Hematopoietic multipotent progenitor cell treated with erythropoietin and hydrocortisone succinate and interleukin-3 and kit ligand, for 8 days (in vitro differentiated cells): ENCODE measurements at places on chromosomes 2 and 18.

GRCh38 chr2:150572194-150572766 lies 84.8 kb upstream of the RND3 start:
- DNase-seq: no peak

DNA sequence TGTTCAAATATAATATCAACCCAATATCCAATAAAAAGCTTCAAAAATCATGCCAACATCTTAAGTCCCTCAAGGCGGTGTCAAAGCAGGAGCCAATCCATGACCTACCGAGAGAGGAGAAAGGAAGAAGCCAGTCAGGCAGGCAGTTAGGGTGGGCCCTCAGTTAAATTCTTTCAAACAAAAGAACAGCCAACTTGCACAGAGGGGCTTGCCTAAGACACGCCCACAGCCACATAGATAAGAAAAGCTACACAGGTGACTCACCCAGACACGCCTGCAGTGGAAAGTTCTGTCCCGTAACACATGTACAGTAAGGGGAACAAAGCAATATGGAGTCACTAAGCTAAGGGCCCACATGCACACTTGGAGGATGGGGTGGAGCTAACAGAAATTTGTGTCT lies 61.3 kb downstream of the SP110 start:
- DNase-seq: peak; percentile 20

- DNase-seq: peak; percentile 58
Observed at GRCh38 chr18:21897811-21898210, 157.2 kb downstream of the MIB1 start.

GRCh38 chr18:27599202-27599829 lies 414.2 kb upstream of the CHST9 start:
- DNase-seq: peak; percentile 45

DNA sequence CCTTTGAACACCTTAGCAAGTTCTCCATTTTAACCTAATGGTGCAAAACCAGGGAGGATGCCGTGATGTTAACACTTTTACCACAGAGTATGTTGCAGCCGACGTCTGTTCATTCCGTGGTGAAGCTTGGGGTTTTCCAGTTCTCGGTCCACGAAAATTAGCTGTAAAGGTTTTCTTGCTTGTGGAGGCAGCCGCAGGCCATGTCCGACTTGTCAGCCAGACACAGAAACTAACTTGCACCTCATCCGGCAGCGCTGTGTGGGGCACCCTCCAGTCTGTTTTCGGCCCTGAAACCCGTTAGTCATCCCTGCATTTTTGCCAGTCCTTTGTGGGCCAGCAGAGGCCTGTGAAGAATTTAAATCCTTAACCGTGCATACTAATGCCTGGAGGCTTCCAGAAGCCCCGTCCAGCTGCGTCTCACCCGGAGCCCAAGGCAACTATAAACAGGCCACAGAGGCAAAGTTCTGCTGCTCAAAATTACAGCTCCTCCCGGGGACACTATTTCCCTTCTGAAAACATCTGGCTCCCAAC lies 70.6 kb downstream of the SH3YL1 start:
- DNase-seq: no peak

DNA sequence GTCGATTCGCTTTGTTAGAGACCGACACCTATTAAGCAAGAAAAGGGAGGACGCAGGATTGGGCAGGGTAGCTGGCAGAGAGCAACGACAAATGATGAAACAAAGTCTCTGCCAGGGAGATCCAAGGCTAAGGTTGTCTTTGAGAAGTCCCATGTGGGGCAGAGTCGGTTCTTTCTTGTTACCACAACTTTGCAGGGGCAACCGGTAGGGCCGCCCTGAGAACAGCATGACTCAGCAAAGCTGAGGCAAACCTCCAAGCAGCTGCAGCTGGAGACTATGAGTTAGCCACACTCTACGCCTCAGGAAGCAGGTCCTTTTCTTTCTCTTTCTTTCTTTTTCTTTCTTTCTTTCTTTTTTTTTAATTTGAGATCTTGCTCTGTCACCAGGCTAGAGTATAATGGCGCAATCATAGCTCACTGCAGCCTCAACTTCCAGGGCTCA lies 452.3 kb upstream of the ID2 start:
- peak; percentile 90 for DNase-seq

DNA sequence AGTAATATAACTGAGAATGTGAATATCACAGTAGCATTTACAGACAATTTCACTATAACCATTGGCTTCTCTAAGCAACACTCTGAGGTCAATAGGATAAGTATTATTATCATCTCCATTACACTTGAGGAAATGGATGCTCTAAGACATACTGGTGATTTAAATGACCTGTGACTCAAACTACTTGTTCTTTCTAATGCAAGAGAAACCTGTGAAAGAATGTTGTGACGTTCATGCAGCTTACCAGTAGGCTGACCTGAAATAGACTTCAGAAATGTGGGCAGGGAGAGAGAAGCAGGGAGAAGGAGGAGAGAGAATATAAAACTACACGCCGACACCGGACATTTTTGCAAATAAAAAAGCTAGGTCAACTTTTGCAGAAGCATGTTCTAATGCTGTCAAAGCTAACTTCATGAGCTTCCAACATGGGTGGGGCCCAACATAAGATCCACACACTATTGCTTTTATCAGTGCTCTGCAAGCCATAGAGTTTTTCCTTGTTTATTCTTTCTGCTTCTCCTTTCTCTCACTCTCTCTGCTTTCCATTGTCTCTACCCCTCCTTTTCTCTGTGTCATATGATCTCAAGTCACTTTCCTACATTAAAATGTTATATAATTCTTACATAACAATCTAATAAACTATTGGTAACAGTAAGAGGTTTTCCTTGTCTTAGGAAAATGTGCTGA lies 217.6 kb upstream of the FN1 start:
- DNase-seq: peak; percentile 4

GRCh38 chr18:61735564-61736102 lies 157.2 kb downstream of the RNF152 start:
- no peak for DNase-seq

- no peak for DNase-seq
Observed at GRCh38 chr2:174779361-174779928, 15.2 kb upstream of the CHRNA1 start.

GRCh38 chr2:38720613-38721241 lies 30.4 kb downstream of the SRSF7 start:
- peak; percentile 83 for DNase-seq

GRCh38 chr2:217127744-217128143 lies 267.9 kb upstream of the TNP1 start:
- no peak for DNase-seq

DNA sequence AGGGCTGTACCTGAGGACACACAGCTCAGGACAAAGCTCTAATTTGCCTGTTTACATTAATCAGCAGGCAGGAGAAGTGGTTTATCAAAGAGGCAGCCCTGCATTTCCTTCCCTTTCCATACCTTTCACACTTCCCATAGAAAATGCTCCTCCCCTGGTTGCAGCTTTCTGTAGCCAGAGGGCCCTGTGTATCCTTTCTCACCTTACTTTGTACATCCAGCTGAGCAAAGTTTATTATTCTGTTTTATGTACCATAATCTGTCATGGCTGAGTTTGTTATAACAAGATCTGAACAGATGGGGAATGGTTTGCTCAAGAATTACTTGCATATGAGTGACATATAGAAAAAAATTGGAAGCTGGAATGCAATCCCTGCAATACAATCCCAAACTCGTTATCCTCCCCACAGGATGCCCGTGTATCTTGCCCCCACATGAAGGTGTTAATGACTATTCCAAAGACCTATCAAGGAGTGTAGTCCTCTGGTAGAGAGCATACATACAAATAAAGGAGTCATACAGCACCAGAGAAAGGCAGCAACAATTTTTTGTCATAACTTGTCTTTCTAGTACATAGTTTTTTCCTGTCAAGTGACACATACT lies 1025.8 kb upstream of the KLHL29 start:
- DNase-seq: no peak

GRCh38 chr2:17822445-17823117 lies 6.3 kb downstream of the MSGN1 start:
- no peak for DNase-seq

DNA sequence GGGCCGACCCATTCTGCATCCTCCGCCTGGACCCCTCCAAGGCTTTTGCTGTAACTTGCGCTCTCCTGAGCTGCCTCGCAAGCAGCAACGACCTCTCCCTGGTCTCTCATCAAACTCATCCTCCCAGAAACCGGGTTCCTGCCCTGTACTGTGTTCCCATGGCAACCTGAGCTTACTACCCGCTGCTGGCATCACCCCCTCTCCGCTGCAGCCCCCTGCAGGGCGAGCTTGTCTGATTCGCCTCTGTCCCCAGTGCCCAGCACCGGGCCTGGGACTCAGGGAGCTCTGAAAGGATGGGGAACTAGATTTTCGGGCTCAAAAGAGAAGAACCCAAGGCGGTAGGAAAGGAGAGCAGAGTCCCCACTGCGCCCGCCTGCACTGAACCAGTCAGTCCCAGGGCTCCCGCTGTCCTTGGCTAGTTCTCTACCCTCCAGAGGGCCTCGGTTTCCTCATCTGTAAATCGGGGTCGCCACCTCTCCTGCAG lies 463 bp downstream of the HS1BP3 start:
- peak; percentile 33 for DNase-seq

DNA sequence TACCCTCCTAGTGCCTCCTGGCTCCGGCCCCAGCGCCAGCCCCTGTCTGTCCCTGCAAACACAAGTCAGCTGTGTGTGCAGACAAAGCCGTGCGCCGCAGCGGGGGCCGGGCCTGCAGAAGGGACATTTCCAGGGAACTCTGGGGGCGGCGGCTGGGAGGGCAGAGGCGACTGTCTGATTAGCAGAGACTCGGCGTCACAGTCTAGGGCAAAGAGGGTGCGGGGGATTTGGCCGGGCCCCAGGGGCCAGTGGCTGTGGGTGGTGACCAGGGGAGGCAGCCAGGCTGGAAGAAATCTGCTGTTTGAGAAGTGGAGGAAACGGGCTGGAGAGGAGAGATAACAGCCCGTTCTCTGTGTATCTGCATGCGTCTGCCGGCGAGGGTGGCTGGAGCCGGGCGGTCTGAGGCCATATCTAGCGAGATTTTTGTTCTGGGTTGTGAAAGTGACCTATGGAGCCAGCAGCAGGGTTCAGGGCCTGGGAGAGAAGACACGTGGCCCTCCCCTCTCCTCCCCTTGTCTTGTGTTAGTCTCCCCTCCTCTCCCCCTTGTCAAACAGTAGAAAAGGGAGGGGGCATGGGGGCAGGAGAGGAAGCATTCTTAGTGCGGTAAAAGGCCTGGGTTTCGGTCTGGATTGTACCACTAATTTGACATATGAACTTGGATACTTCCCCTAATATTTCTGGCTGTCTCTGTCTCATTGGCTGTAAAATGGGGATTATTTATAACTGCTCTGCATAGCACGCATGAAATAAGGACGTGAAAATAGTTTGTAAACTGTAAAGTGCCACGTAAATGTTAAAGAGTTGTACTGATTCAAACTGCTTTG lies 169.4 kb downstream of the SMAD7 start:
- DNase-seq: peak; percentile 96

DNA sequence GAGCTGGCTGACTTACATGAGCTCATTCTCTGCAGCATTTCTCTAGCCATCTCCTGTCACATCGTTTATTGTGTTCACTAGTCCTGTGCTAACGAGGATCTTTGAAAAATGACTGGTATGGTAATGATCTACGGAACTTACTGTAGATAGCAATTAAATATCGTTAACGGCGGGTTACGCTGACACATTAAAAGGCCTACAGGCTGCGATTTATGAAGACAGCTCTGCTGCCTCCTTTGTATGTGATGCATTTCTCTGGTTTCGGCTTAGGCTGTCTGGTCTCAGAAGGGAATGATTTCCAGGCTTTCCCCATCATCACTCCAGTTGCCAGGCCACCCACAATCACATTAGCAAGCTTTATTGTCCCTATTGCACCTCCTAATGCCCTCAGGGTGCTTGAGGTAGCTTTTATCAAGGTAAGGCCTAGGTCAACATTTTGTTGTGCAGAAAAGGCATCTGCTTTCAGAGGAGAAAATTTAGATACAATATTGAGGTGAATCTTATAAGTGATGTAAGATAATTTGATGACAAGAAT lies 284.4 kb downstream of the SOX11 start:
- DNase-seq: no peak

- peak; percentile 60 for DNase-seq
Observed at GRCh38 chr2:118221536-118222272, 133.4 kb downstream of the INSIG2 start.

- no peak for DNase-seq
Observed at GRCh38 chr2:239725551-239725890, 299.6 kb downstream of the NDUFA10 start.

- no peak for DNase-seq
Observed at GRCh38 chr2:160270571-160271113, 70.6 kb upstream of the ITGB6 start.

DNA sequence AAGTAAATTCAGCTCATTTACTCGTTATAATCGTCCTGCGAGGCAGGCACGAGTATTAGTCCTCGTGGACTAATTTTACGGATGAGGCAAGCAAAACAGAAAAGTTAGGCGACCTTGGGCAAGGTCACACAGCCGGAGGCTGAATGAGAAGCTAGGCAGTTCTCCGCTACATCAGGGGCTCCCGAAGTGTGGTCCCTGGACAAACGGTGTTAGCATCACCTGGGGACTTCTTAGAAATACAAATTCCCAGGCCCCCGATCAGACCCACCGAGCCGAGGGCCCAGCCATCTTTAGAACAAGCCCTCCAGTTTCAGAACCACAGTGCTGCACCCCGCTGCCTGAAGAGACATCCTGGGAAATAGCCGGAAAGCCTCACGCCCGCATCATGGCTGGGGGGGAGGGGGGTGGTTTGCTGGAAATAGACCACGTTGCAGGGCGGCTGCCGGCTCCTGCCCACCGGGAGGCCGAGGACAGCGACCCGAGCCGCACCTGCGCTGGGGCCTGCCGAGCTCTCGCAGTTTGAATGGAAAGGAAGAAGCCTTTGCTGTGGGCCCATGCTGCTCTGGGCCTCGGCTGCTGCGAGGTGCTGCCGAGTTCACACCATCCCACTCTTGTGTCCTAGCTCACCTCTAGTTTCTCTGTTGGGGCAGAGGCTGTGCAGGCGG lies 72.2 kb downstream of the TFCP2L1 start:
- DNase-seq: no peak

DNA sequence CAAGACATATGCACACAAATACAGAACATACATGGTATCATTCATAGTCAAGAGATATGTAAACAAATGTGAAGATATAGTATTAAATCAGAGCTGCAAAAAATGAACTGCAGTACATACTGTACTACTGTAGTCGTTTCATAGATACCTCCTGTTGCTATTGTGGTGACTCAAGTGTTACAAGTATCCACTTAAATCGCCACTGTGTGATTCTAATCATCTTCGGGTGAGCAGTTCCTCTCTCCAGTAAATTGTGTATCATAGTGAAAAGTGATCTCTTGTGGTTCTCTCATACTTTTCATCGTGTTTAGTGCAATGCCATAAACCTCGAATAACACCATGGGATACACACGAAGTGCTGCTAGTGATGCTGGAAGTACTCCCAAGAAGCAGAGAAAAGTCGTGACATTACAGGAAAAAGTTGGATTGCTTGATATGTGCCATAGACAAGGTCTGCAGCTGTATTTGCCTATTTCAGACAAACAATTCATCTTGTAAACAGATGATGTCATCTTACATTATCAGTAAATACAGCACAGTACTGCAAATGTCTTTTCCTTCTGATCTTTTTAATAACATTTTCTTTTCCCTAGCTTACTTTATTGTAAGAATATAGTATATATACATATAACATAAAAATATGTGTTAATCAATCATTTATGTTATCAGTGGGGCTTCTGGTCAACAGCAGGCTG lies 222.2 kb downstream of the BCL11A start:
- DNase-seq: no peak
